ENCODE measurements at places on chromosomes 1 and 21.

- DNase-seq, result no peak
These were observed 18.7 kb downstream of the CYYR1 start for GRCh38 chr21:26554365-26554764.

GRCh38 chr1:244353551-244354091 is 98.1 kb downstream of the ADSS2 start:
- peak; percentile 14 for DNase-seq

- DNase-seq, result no peak
These were observed 126.7 kb downstream of the PRRX1 start for GRCh38 chr1:170790651-170791071.

GRCh38 chr1:23567629-23567995 is 8.3 kb upstream of the ID3 start:
- no peak for DNase-seq

- DNase-seq, result no peak
These were observed 365.8 kb upstream of the DPYD start for GRCh38 chr1:98286656-98287055.

DNA sequence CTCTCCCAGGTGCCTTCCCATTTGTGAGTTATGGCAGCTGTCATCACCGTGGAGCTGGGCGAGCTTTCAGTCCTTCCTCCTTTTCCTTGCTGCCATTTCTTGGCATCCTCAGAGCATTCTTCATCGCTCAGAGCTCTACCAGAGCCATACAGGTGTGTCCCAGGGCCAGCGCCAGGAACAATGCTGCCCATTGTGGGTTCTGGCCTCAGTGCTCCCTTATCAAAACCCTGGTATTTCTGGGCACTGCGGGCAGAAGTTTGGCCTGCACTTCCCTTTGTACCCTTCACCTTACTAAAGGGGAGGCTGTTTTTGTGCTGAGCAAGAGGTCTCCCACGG is 28.5 kb downstream of the RASSF5 start:
- DNase-seq, result no peak

DNA sequence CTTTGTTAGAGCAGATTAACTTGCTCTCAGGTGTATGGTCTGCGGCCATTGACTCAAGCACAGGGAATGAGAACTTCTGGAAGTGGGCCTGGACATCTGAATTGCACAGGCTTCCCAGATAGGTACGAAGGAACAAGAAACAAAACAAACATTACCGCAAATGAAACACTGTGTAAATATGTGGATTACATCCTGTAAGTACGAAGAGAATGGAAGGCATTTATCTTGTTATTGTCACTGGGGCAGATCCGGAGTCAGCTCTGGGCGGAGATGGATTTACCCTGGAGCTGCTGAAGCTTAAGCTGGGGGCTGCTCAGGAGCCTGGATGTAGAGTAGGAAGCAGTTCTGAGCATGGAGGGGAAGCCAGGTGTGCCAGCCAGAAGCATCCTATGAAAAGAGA is 6.8 kb downstream of the HES2 start:
- no peak for DNase-seq

DNA sequence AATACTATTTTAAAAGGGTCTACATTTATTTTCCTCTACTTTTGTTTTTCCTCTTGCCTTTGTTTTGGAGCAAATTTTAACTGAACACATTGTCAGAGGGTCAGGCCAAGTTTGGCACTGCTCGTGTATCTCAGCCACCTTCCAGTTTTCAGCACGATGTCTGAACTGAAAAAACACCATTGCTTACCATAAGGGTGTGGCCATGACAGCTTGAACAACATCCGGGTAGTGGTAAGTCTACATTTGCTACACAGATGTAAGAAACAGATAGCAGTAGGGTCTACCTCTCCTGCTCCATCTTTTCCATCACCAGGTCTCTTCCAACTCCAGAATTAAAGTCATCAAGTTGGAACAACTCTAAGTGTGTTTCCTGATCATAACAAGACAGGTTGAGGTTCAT is 4.2 kb downstream of the HIVEP3 start:
- no peak for DNase-seq
